ENCODE measurements at places on chromosomes 7 and 10. TPM values are rescaled to one million over a fixed set of nuclear protein-coding genes. Genes with fewer than 3 reads are reported as not detected.

Gene UFSP1
- 6.1 TPM for total RNA-seq

Gene SUFU
- 19.8 TPM for total RNA-seq

Gene PPP1R17
- total RNA-seq: not detected

Gene IQUB
- 0.22 TPM for total RNA-seq

Gene HGF
- total RNA-seq: 1.2 TPM

Gene CCDC146
- total RNA-seq: 15.4 TPM

Gene PLCE1
- 1.8 TPM for total RNA-seq

Gene NUDT13
- 1.3 TPM for total RNA-seq

Gene PYROXD2
- total RNA-seq: 4.1 TPM

Gene COL13A1
- total RNA-seq: 0.93 TPM

Gene NPY
- 10.9 TPM for total RNA-seq

Gene AQP1
- total RNA-seq: 50.7 TPM

Gene MMP21
- not detected for total RNA-seq

Gene FZD8
- 13.1 TPM for total RNA-seq

Gene SPDYE11
- total RNA-seq: not detected

Gene AP5Z1
- 43.1 TPM for total RNA-seq

Gene PTF1A
- not detected for total RNA-seq

Gene HABP2
- not detected for total RNA-seq

Gene SUN1
- total RNA-seq: 272 TPM

Gene TRIM74
- 0.19 TPM for total RNA-seq

Gene EIF3B
- 150 TPM for total RNA-seq

Gene IMPDH1
- total RNA-seq: 71.7 TPM

Gene MKX
- total RNA-seq: 1.0 TPM

Gene UCMA
- not detected for total RNA-seq

Gene ADAMTS14
- total RNA-seq: 0.22 TPM

Gene AUTS2
- total RNA-seq: 41.9 TPM

Gene SFTPA2
- not detected for total RNA-seq

Gene ARHGAP22
- total RNA-seq: 3.0 TPM

Gene YWHAG
- total RNA-seq: 64.5 TPM

Gene SFTPD
- 2.4 TPM for total RNA-seq

Gene IFIT2
- 2.0 TPM for total RNA-seq

Gene NPTX2
- 4.5 TPM for total RNA-seq

Gene PNPLA8
- total RNA-seq: 34.4 TPM

Data from lower leg skin (tissue), 4 donors.